Kidney tubule cell (primary cell): ENCODE measurements at places on chromosomes 2 and 18.
A peak's percentile ranks its signal among the peaks of the same experiment; 100 is the strongest.

GRCh38 chr2:191818133-191818532 is 28.8 kb downstream of the CAVIN2 start:
- DNase-seq, result no peak

DNA sequence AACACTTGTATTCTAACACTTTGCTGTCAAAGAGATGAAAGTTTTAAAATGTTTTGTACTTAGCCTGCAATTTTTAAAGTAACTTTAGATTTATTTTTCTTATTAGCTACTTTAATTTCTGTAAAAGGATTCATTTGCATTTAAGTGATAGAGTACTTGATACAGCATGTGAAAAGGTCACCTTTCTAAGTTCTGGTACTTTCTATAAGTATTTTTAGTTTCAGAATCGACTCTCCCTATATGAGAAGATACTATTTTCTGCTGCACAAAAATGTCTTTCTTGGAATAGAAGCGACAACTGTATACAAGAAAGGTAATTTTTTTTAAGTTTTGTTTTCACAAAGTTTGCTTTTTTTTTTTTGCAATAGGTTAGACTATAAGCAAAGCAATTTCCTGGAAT is 72.9 kb downstream of the METTL8 start:
- no peak for DNase-seq

DNA sequence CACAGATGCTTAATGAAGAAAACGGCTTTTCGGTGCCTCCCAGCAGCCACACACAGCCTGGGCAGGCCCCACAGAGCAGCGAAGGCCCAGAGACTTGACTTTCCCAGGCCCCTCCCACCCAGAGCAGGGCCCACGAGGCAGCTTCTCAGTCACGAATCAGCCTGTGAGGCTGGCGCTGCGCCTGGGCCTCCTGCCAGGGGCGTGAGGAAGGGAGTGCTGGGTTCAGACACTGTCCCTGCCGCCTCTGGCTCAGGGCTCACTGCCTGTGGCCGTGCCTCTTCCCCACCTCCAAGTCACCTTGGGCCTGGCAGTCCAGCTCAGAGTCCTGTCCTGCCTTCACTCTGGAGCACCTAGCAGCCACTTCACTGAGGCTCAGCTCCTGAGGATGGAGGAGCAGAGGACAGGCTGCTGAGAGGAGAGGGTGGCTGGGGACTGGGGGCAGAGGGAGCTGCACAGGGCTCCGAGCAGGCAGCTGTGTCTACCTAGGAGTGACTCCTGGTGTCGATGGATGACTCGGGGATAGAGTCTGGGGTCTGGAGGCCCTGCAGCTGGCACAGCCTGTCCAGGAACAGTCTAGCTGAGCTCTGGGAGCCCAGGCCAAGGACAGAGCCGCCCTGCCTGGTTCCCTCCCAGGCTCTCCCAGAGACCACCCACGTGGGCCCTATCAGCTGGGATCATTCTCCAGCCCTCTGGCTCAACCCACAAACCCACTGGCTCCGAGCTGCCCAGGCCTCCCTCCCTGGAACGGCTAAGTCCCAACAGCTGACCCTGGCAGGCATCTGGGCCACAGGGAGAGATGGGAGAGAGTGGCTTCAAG is 36.4 kb upstream of the FOSL2 start:
- peak; percentile 79 for DNase-seq

- peak; percentile 2 for DNase-seq
Observed at GRCh38 chr18:69727912-69728572, 219.6 kb downstream of the CD226 start.

DNA sequence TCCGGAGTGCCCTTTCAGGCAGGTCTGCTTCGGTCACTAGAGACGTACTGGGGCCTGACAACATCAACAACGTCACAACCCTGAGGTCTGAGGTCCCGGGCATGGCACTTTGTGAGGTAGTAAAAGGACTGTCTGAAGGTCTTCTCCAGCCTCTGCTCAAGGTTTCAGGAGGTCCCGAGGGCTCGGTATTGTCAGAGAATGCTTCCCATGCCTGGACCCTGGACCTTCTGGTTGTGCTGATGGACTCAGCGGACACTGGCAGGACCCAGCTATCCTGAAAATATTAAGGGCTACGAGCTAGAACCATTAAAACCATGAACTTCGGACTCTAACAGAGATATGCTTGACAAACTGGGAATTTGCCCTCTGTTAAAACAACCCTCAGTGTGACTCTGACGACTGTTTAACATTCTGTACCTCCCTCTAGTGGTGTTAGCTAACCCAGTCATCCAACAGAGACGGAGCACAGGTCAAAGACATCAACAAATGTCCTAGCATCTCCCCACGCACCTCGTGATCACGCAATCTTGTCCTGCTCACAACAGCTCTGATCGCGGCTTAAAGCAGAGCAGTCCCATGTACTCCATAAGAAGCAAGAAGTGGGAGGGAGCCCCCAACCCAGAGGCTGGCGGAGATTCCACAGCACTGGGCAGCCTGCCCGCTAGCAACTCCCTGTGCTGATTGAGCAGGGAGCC is 96.5 kb downstream of the CCDC93 start:
- DNase-seq, result no peak

- DNase-seq, result no peak
Observed at GRCh38 chr2:30974092-30974491, 164.1 kb downstream of the GALNT14 start.

DNA sequence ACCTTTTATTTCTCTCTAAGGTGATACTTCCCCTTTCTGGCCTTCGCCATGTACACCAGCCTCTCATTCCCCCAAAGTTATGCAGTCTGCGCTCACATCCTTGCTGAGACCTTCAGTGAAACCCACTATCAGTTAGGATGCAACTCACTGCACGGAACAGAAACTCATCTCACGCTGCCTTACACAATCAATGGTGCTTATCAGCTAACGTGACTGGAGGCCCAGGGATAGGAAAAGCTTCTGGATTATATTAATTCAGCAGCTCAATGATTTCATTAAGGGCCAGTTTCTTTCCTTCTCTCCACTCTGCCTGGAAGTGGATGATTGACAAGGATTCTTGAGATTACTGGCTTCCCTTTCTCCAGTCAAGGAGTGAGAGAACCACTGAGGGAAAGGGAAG is 44.8 kb downstream of the CDH2 start:
- DNase-seq, result no peak

GRCh38 chr2:214730800-214731407 is 78.6 kb downstream of the BARD1 start:
- DNase-seq, result peak; percentile 74

DNA sequence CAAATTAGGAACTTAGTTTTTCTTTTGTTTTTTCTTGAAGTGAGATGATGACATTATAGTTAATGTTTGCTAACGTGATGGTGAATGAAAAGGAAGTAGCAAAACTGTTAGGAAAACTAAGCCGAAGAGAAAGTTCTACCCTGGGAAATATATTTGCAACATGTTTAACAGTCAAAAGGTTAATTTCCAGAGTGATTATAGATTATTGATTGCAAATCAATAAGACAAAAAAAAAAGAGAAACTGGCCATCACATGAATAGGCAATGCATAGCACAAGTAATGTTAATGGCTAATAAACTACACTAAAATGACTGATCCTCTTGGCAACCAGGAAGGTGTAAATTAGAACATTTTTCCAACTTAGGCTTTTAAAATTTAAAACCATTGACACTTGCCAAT is 26.0 kb upstream of the AMMECR1L start:
- DNase-seq, result no peak

DNA sequence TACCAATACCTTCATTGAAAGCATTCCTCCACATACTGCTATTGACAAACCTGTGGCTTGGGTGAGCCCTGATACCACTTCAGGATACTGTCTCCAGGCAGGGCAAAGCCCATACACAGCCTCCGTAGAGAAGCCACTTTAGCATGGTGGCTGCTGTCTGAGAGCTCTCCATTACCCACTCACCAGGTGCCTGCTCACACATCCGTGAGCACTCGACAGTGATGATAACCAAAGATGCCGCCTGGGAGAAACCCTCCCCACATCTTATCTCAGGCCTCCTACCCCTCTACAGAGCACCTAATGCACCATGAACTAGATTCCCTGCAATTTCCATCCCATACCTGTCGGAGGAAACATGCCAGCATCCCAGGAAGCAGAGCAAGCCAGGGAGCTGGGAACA is 57.6 kb upstream of the KLHL29 start:
- no peak for DNase-seq

DNA sequence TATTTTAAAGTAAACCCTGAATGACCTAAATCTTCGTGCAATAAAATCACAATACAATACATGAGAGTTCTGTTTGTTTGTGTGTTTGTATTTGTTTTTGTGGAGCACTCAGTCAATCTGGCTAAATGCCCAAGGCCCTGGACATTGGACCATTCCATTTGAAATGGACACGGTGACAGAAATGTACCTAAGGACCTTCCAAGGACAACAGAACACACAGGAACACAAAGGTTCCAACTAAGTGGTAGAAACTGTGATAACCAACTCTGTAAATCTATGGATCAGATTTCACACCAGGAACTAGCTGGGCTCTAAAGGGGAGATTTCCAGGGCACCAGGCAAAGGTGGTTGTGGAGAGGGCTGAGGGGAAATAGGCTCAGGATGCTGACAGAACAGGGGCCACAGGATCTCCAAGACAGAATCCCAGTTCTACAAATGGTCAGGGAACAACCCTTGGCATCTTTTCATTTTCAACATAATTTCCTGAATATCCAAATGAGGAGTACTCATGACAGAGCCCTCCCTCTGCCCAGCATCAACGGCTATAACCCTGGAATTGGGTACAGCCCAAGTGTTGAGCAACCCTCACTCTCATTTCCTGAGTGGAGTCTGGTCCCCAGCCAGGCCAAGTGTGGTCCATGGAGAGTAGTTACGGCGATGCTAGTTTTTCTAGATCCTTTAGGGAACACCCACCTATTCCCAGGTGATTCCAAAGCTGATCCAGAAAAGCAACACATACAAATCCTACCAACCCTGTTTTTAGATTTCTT is 78.4 kb downstream of the NCKAP5 start:
- no peak for DNase-seq

GRCh38 chr2:118720866-118721265 is 126.6 kb downstream of the EN1 start:
- DNase-seq, result no peak

DNA sequence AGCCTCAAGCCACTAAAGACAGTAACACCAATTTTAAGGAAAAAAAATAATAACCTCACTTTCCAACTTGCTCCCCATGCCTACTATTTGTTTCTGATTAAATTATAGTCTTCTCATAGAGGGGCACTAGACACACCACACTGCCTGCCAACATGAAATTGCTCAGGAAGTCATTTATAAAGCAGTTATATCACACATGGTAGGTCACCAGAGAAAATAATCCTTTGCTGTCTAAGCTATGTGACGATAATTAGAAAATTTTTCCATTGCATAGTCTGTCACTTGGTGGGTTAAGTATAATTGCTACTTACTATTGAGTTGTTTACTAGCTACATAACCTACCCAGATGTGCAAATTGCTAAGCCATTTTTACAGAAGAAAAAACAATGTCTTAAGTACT is 85.2 kb downstream of the INO80D start:
- no peak for DNase-seq

- no peak for DNase-seq
Observed at GRCh38 chr2:225465827-225466226, 66.3 kb downstream of the NYAP2 start.

DNA sequence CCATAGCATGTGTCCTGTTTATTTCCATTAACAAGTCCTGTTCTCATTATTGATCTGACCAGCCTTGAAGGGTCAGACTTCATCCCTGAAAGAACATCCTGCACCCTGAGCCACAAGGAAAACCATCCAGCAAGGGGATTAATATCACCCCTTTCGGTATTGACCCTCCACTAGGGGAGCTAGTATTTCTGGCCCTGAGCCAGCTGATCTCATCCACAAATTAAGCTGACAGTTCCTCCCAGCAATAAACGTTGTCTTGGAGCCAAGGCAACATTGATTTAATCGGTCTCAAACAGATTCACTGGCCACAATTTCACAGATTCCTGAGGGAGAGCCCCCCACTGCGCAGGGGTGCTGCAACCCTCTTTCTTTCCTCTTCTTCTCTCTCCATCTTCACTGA is 353.1 kb upstream of the FANCL start:
- peak; percentile 32 for DNase-seq

DNA sequence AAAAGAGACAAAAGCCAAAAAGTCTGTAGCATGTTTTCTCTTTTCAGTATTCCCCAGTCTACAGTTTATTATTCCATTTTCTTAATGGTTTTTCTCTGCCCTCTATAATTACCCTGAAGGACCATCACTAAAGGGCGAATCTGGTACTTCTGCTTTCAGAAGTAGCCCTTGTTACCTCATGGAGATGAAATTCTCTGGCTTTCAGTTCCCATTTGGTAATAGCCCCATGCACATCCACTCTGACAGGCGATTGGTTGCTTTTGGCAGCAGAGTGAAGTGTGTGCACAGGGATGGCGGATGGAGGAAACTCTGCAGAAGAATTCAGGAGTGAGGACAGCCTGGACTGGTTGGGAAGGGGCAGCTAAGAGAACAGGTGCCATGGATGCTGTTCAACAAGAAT is 66.3 kb upstream of the NABP1 start:
- DNase-seq, result no peak

- DNase-seq, result peak; percentile 89
Observed at GRCh38 chr2:230847883-230848388, 16.8 kb upstream of the ITM2C start.

DNA sequence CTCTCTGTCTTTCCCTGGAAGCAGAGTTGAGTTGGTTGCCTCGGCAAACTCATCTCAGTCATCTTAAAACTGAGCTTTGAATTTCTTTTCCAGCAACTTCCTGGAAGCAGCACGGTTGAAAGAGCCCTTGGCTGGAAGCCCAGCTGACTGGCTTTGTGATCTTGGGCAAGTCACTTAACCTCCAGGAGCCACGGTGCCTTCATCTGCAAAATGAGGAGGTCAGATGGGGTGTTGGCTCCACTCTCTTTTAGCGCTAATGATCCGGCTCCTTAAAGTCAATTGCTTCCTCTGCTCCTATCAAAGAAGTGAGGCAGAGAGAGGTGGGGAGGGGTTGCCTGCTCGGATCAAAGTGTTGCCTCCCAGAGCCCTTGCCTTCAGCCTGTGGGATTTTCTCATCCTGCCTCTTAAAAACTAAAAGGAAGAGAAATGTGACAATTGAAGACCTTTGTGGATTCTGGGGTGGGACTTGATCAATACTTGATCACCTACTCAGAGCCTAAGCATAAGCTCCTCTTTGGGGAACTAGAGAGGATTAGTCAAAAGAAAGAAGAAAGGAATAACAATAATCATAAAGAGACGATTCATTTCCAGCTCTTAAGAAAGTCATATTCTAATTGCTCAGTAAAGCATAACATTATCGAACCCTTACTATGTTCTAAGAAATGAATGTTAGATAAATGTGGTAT is 86.6 kb downstream of the MYCN start:
- DNase-seq, result no peak

GRCh38 chr2:55025627-55026026 is 24.6 kb downstream of the RTN4 start:
- no peak for DNase-seq

DNA sequence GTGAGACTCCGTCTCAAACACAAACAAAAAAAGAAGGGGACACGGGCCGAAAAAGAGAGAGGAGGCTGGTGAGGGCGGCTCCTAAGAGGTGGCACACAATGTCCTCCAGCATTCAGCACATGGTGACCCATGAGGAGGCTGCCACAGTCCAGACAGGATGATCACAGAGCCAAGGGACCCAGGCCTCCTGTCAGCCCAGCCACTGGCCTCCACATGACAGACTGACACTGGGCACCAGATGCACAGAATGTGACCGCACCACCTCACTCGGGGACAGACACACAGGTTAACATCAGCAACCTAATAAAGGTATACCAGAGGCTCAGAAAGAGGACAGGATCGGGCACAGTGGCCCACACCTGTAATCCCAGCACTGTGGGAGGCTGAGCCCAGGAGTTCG is 21.0 kb downstream of the PASK start:
- no peak for DNase-seq
